ENCODE measurements at places on chromosomes 4 and X.

DNA sequence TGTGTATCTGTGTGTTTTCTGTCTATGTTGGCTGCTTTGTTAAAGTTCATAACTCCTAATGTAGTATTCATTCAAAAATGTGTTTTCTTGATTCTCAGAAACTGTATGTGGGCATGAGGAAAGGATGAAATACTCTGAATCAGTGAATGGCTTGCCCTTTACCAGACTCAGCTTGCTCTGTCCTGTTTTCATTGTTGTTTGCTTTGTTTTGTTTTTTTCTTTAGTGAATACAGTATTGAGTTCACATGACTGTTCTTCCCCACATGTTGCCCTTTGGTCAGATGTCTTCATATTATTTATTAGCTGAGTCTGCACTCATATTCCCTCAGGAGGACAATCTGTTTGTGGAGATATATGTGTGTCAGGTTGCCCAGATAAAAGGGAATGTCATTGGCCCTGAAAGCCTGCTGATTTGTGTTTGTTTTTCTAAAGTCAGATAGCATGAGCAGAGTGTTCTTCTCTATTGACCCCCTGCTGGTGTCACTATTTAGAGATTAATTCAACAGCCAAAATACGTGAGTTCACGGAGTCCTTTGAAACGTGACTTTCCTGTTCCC is 1184.4 kb downstream of the RPA4 start:
- DNase-seq, result peak; percentile 58

DNA sequence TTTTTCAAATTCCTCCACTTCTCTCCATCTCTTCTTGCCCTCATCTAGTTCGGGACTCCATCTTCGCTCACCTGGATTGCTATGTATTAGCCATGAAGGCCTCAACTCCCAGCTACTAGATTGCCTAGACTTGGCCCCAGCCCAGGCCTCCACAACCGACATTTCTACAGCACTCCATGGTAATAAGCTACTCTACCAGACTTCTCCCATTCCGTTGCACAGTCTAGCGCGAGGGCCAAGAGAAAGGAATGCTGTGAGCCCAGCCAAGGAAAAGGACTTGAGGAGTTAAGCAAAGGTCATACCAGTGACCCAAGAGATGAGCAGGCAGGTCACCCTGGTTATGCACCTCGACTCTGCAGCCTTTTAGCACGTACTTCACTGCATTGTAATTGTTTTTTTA is 75.6 kb downstream of the SOWAHB start:
- DNase-seq, result no peak

GRCh38 chrX:110733166-110733565 is 62.5 kb downstream of the CHRDL1 start:
- DNase-seq, result peak; percentile 0

- DNase-seq, result peak; percentile 9
Measured at GRCh38 chrX:55908661-55909212, 191.2 kb downstream of the RRAGB start.

GRCh38 chr4:180637616-180638015 is 1605.6 kb upstream of the TENM3 start:
- DNase-seq, result no peak

- DNase-seq, result peak; percentile 76
Measured at GRCh38 chrX:40244980-40245379, 147.2 kb upstream of the BCOR start.

DNA sequence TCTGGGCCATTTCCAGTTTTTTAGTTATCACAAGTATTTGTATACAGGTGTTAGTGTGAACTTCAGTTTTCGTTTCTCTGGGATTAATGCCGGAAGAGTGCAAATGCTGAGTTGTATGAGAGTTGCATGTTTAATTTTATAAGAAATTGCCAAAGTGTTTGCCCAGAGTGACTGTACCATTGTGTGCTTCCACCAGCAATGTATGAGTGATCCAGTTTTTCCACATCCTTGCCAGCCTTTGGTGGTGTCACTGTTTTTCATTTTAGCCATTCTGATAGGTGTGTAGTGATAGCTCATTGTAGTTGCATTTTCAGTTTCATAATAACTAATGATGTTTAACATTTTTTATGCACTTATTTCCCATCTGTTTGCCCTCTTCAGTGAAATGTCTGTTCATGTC is 18.4 kb downstream of the PLS3 start:
- DNase-seq, result no peak

GRCh38 chrX:41457613-41458192 is 10.6 kb downstream of the NYX start:
- no peak for DNase-seq

- DNase-seq, result peak; percentile 39
Measured at GRCh38 chr4:67019686-67020437, 525.4 kb downstream of the CENPC start.

- DNase-seq, result peak; percentile 26
Measured at GRCh38 chrX:10444204-10444603, 176.2 kb downstream of the MID1 start.

- no peak for DNase-seq
Measured at GRCh38 chr4:54596201-54596600, 61.6 kb upstream of the KIT start.

- DNase-seq, result no peak
Measured at GRCh38 chrX:20715176-20715575, 448.5 kb upstream of the RPS6KA3 start.

DNA sequence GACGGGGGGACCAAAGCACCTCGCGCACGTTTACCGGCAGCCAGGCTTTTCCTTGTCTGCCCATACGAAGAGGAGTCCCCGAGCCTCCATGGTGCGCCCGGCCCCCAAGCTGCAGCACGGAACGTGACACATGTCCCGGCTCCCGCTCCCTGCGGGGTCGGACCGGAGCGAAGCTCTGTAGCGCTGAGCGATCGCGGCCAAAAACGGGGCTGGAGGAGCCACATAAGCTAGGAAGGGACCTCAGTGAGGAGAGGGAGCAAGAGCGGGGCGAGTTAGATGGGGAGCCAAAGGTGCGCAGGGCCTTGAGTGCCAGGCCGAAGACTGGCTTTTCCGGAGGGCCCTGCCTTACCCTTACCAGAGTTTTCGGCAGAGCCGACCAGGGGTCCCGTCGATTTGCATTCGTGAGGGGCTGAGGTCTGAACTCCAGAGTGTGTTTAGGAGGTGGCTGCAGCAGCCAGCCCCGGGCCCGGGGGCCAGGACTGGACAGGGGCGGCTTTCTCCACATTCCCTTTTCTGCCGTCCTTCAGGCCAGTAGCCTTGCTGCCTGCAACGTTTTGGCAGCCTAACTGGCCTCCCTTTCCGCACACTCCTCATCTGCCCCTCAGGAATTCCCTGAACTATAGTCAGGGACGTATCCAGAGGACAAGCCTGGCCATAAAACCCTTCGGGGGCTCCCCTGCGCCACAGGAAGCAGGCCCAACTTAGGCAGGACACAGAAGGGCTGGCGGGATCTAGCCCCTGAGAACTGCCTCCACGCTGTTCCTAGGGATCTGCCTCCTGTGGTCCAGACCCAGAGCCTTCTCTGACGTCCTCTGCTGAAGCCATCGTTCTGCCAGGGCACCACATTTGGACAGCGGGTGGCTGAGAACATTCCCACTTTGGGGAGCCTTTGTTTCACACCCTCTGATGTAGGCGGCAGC is 689 bp downstream of the SSR4 start:
- no peak for DNase-seq

GRCh38 chrX:40449956-40450706 is 130.6 kb upstream of the ATP6AP2 start:
- DNase-seq, result no peak

- peak; percentile 85 for DNase-seq
Measured at GRCh38 chr4:41212616-41213203, 1.6 kb downstream of the APBB2 start.

DNA sequence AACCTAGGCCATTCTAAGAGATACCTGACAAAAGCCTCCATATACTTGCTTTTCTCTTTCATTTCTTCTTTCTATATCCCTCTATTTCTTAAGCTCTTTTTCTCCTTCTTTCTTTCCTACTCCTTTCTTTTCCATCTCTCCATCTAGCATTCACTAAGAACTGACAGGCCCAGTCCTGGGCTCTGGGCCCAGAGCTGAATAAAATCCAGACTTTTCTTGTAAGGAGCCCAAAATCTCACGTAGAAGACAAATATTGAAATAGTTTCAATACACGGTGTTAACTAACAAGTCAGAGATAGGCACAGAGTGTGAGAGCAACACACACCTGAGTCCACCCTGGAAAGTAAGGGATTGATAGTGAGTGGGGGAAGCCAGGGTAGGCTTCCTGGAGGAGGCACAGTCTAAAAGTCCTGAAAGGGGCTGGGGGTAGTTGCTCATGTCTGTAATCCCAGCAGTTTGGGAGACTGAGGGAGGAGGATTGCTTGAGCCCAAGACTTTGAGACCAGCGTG is 73.2 kb upstream of the EFNB1 start:
- no peak for DNase-seq

- peak; percentile 53 for DNase-seq
Measured at GRCh38 chrX:106391284-106391911, 220.4 kb upstream of the RADX start.

- DNase-seq, result no peak
Measured at GRCh38 chrX:17563076-17563475, 174.2 kb upstream of the SCML1 start.

- DNase-seq, result no peak
Measured at GRCh38 chrX:109880629-109881028, 122.3 kb upstream of the TMEM164 start.

- DNase-seq, result peak; percentile 43
Measured at GRCh38 chrX:49282647-49283011, 13.0 kb downstream of the PPP1R3F start.

GRCh38 chr4:156241896-156242295 is 288.2 kb upstream of the CTSO start:
- DNase-seq, result no peak

DNA sequence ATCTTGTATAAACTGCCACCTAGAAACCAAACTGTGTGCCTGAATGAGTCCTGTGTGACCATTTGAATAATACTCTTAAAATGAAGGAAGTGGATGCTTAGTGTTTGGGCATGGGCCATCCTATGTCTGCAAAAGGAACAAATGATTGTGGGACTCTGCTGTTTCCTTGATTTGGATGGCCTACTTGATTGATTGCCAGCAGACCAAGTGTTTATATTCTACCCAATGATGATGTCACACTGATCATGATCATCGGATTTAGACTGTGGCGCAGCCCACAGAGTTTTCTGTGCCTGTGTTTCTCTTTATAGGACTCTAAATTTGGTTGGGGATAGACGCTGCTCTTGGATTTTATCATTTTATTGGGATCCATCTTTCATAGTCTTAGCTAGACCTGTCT is 4.4 kb downstream of the SEPTIN11 start:
- no peak for DNase-seq

DNA sequence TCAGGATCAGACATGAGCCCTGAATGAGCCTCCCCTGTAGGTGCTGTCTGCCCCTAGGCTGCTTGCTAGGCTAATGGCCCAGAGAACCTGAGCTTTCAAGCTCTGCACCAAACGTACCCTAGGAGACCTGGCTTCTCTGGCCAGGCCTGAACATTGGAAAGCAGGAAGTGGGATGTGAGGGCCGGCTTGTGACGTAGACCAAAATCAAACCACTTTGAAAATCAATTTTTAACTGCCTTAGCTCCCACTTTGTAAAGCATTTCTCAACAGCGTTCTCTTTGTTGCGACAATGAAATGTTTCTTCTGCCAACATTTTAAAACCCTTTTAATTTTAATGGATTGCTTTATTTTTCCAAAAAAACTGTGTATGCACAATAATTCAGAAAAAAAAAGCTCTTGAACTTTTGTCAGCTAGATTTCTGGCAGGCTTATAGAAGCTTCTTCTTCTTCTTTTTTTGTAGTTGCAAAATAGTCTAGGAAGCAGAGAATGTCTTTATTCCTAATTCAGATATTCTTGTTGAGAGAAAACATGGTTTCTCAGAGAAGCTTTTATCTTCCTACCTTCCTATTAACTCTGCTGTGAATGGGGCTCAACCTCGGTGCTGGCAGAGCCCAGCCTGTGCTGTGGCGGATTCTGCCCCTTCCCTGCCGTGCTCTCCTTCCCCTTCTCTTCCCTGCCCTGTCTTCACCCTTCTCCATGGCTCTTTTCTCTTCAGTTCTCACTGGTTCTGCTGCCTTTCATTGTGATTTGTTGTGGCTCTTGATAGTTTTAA is 145.2 kb upstream of the SFRP2 start:
- no peak for DNase-seq

- DNase-seq, result peak; percentile 63
Measured at GRCh38 chr4:182142176-182143085, 100.8 kb upstream of the TENM3 start.

DNA sequence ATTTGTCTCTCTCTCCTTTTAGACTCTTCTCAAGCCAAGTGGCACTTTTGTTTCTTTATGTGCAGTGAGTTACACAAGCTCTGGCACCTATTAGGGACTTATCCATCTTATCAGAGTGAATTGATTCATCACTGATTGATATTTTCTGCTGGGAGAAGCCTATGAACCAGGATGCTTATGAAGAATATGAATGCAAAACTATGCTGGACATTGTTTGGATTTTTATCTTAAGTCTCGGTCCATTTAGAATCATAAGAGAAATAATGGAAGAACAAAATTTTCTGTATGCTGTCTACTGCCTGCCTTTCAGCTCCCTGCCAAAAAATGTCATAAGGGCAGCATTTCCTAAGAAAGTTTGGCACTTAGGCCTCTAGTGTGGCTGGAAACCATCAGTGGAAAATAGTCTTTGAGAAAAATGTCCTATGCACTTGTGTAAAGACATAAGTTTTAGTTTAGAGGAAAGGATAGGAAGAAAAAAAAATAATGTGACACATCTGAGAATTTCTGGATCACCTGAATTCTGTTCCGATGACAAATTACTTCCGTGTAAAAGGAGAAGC is 365.7 kb upstream of the MAD2L1 start:
- DNase-seq, result no peak

DNA sequence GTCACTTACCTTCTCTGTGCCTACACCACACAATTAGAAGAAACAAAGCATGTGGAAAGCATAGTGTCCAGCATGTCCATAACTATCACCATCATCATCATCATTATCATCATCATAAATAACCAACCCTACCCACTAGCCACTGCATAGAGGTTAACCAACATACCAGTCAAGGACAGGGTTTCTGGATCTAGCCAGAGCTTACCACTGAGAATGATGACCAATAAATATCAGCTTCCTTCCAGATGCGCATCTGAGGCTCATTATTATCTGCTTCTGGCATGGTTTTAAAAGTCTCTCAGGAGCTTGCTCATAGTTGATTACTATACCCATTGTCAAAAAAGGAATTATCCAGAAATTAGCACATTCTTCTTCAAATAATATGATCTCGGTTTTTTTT is 25.5 kb upstream of the MYOZ2 start:
- no peak for DNase-seq

- DNase-seq, result no peak
Measured at GRCh38 chrX:6041630-6042029, 187.0 kb downstream of the NLGN4X start.

- peak; percentile 70 for DNase-seq
Measured at GRCh38 chr4:156109943-156110900, 156.6 kb upstream of the CTSO start.

DNA sequence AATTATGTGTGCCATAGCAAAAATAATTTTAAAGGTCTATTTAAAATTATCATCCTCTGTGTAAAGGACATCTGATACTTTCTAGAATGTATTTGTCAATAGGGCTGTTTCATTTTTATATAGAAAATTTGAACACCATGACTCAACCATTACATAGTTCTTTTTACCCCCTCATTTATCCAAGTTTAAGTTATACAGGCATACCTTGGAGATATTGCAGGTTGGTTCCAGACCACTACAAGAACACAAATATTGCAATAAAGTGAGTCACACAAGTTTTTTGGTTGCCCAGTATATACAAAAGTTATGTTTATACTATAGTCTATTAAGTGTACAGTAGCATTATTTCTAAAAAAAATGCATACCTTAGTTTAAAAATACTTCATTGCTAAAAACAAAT is 130.4 kb downstream of the MSL3 start:
- DNase-seq, result no peak
